GM04504 (cell line): ENCODE measurements at places on chromosomes 12 and 14.

- DNase-seq, result no peak
Measured at GRCh38 chr14:71536015-71536740, 396.1 kb upstream of the RGS6 start.

GRCh38 chr12:123389560-123390351 is 5.8 kb downstream of the KMT5A start:
- no peak for DNase-seq

GRCh38 chr14:27634056-27634970 is 1036.5 kb upstream of the NOVA1 start:
- DNase-seq, result no peak

DNA sequence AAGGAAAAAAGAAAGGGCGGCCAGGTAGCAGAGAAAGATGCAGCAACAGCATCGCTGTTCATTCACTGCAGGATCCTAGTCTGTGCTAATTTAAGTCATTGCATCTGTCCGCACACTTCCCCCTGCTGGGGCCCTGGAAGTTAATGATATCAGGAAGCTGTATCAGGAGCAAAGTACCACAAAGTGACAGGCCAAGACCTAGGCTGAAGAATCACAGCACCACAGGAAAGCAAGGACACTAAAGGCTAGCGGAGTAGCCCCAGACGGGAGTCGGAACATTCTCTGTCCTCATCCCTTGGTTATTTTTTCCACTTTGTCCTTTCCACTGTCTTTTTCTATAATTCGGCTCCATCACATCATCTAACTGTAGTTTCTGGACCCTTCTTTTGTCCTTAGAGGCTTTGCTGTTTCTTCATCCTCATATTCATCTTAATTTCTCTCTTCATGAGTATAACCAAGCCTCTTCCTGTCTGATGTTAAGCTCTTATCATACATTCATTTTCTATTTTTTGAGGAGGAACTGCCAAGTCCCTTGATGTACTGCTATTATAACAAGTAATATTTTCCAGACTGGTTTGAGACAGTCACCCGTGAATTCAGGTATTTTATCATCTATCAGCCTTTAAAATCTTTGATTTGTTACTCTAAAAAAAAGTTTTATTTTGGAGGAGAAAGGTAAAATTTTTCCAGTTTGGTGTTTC is 28.3 kb downstream of the DUSP16 start:
- DNase-seq, result no peak

DNA sequence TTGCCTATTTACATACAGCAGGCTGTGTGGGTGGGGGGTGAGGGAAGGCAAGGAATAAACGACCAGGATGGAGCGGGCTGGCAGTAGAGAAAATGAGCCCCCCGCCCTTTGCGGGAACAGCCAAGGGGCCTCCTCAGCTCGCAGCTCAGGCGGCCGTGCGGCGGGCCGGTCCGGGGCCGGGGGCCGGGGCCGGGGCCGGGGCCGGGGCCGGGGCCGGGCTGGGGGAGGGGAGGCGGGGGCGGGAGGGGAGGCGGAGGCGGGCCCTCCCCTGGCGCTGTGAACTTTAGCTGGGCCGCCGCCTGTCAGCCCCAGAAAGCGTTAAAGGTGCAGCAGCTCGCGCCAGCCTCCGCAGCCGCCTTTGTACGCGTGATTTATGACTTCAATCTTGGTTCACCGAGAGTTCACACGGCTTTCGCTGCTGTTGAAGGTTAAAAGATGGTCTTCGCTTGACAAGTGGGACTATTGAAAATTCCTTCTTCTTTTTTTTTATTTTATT is 28.8 kb downstream of the HOXC4 start:
- no peak for DNase-seq

- DNase-seq, result no peak
Measured at GRCh38 chr12:2891240-2892053, 756 bp downstream of the TULP3 start.
